Karpas-422 (cell line): ENCODE measurements at places on chromosomes 12 and 14. TPM values are rescaled to one million over a fixed set of nuclear protein-coding genes. Genes with fewer than 3 reads are reported as not detected.

The ARMH4 gene
- 0.07 and 0.75 TPM in 2 replicates for total RNA-seq

DNA sequence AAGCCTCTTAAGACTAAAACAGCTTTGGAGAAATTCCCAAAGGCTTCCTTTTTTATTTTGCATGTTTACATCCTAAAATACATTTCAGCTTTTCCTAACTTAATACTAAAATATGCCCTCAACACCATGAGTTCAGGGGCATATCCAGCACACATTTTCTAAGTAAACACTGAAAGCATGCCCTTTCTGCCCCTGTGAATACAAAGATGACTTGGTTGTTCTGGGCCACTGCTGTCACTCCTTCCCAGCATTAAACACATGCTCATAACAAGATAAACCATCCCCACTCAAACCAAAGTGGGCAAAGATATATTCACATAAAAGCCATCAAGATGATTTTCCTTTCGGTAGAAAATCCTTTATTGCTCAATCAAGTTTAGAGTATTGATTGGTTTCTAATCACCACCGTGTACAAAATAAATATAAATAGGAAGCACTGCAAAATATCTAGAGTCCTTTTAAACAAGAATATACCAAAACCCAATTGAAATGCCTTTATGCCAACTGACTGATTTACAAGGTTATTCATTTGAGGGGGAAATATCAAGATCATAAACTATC is 1.9 kb downstream of the CCNB1IP1 start:
- no peak for DNase-seq

The TESPA1 gene
- 35.1 and 41.1 TPM in 2 replicates for total RNA-seq

GRCh38 chr12:21638054-21638891 is 19.4 kb downstream of the LDHB start:
- DNase-seq: peak; percentile 41

The KIF5A gene
- 21.5 and 24.0 TPM in 2 replicates for total RNA-seq

The TMEM63C gene
- total RNA-seq: 5.0 and 8.4 TPM in 2 replicates

DNA sequence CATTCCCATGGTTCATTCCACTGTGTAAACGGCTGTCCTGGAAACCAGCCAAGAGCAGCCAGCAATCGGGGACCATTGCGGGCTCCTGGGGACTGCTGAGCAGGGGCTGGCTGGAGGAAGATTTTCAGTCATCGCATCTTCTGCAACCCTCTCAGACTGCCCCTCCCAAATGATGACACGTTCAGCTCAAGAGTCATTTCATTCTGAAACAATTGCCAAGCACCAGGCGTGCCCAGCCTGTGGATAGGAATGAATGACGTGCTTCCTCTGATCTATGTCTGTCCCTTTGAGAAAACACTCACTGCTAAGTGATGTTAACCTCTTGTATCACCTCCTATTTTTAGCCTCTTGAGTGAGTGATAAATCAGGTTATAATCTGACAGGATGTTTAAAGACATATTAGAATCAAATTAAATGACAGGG is 62.0 kb downstream of the NDUFA12 start:
- DNase-seq: peak; percentile 26

DNA sequence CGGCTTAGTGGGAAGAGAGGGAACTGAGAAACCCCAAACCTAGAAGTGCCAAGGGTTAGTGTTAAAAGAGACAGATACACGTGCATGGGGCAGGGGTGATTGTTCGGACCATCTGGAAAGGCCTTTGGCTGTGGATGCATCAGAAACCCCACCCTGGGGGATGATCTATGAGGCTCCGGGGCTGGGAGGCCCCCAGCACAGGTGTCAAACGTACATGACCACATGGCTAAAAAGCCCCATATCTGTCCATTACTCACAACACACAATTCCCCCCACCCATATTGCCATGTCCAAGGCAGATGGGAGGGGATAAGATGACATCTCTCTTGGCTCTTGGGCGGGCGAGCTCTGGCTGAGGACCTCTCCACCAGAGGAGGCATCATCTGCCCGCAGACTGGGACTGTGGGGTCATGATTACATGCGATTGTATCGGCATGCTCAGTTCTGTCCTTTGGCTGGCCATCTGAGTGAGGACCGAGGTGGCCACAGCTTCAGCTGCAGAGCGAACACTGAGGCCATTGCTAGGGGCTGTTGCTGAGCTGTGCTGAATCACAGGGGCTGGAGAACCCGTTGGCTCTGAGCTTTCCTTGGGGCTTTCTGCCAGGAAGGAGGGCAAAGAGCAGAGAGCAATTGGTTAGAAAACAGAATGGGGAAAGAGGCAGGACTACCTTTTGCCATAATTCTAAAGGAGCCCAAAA is 9.6 kb upstream of the NPFF start:
- DNase-seq: no peak

GRCh38 chr12:9843407-9843806 is 16.1 kb downstream of the KLRF1 start:
- no peak for DNase-seq

DNA sequence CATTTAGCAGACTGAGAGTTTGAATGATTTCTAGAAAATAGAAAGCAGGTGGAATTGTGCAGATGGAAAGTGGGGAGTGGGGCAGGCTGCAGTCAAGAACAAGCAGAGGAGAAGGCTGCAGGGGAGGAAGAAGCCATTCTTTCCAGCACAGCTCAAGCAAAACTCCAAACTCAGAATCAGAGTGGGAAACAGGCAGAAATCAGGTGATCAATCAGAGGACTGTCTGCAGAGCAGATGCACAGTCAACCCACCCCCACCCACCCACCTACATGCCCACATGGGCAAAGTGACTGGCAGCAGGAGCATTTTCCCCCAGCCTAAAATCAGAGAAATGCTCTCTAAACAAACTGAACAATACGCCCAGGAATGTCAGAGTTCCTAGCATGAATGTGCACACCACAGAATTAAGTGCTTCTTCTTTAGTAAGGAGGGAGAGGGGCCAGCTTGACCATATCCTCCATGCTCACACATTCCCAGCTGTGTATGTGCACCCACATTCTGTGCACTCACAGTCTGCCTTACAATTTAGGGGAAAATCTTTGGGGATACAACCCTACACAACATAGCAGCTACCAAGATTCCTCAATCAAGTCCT is 194.1 kb upstream of the PLEKHA5 start:
- DNase-seq: no peak

The EFS gene
- total RNA-seq: not detected in 2 replicates

DNA sequence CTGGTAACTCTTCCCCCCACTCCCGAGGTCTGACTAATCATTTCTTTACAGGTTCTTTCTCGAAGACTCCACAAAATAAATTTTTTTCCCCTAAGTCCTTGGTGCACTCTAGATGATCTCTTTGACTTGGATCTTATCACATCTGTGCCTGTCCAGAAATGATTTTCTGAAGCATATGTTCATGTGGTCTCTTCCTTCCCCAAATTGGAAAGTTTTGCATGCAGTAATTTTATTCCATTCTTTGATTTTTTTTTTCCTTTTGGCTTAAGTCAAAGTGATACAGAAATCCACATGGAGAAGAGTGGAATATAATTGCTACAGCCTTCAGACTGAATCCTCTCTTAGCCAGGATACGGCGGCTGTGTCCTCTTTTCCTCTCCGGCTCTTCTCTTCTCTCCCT is 213.3 kb downstream of the BMP4 start:
- DNase-seq: no peak

The LRTM2 gene
- not detected in 2 replicates for total RNA-seq

GRCh38 chr14:65403231-65403630 is 9.3 kb upstream of the FUT8 start:
- no peak for DNase-seq

DNA sequence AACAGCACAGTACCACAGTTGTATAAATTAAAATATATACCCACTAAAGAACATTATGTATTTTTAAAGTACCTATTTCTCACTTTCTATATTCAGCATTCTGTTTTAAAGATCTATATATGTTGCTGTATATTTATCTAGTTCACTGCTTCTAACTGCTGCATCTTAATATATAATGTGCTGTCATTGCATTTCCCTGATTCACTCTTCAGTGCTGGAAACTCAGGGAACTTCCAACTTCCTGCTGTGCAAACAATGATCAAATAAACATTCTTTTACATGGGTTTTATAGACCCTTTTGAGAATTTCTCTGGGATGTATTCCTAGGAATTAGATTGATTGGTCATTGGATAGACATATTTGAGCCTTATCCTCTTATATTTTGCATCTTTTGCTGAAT is 379.1 kb downstream of the APAF1 start:
- no peak for DNase-seq

DNA sequence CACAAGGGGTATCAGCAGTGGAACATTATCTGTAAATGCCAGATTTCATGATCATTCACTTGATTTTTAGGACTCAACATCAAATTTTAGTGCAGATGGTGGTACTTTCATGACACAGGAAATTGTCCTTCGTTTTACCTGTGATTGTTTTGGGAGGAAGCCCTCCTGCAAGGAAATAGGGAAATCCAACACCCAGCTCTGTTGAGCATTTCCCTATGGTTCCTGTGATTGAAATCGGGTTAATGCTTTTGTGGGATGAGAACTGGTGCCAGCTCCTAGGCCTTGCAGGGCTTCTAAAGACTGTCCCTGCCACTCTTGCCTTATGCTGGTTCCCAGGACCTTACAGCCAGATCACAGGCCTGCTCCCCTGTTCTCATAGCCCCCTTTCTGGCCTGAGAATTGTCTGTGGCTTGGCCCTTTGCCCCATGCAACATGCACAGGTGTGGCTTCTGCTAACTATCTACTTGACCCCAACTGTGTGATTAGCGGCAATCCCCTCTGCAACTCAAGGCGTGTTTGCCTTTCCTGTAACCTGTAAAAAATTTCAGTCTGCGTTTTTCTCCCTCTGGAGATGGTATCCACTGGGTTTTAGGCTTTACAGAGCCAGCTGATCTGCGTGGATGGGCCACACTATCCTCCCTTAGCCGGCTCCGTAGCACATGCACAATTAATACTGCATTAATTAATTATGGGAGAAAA is 112.5 kb downstream of the ETV6 start:
- no peak for DNase-seq

DNA sequence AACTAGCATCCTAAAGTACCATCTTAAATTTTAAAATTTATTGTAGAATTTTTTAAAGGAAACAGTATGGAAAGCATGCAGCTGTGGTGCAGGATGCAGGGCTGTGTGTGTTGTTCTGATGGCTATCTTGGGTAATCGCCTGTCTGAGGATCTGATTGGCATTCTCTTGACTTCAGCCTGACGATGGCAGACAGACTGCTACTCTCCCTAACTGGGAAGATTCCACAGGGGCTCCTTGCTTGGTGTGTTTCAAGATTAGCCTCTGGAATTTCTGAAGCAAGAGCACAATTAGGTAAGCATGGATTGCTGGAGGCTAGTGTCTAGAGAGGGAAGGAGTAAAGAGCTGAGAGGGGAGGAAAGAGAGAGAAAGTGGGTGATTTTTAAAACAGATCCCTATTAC is 696.8 kb upstream of the LRFN5 start:
- no peak for DNase-seq

DNA sequence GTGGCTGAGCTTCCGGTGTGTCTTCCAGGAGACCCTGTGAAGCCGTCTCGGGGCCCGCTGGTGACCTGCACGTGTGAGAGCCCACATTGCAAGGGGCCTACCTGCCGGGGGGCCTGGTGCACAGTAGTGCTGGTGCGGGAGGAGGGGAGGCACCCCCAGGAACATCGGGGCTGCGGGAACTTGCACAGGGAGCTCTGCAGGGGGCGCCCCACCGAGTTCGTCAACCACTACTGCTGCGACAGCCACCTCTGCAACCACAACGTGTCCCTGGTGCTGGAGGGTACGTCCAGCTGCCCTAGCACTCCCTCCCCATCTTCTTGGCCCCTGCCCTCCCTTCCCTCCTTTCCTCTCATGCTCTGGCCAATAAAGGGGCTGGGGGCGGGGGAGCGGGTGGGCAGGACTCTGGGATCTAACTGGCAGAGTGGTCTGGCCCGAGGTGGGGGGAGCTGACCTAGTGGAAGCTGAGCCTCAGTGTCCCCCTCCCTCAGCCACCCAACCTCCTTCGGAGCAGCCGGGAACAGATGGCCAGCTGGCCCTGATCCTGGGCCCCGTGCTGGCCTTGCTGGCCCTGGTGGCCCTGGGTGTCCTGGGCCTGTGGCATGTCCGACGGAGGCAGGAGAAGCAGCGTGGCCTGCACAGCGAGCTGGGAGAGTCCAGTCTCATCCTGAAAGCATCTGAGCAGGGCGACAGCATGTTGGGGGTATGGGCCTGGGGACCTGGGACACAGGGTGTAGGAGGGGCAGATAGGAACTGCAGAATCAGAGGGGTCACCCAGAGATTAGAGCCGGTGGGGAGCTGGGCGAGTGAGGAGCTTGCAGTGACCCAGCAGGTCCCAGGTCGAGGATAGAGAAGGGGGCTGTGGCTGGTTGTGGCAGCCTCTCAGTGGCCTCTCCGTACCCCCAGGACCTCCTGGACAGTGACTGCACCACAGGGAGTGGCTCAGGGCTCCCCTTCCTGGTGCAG is 6.0 kb downstream of the ACVRL1 start:
- DNase-seq: no peak

GRCh38 chr14:27184427-27184826 is 586.6 kb upstream of the NOVA1 start:
- DNase-seq: no peak

DNA sequence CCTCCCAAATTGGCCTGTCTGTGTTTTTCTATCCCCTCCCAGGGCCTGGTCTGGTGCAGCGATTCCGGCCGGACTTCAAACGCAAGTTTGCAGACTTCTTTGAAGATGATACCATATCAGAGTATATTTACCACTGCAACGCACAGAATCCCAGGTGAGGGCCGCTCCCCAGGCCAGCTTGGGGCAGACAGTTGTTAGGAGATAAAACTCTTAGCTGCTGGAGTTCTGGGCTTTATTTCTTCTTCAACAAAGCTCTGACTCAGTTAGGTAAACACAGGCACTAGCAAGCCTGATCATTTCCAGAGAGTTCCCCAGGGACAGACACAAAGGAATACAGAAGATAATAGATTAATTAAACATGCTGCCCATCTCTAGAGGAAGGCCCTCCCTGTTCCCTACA is 8.3 kb downstream of the ABHD4 start:
- no peak for DNase-seq

The NGB gene
- not detected in 2 replicates for total RNA-seq

GRCh38 chr14:77114609-77115008 is 16.6 kb downstream of the CIPC start:
- no peak for DNase-seq

The KLHL33 gene
- total RNA-seq: not detected in 2 replicates

The SRSF5 gene
- total RNA-seq: 292 and 379 TPM in 2 replicates

The HOXC11 gene
- not detected in 2 replicates for total RNA-seq

DNA sequence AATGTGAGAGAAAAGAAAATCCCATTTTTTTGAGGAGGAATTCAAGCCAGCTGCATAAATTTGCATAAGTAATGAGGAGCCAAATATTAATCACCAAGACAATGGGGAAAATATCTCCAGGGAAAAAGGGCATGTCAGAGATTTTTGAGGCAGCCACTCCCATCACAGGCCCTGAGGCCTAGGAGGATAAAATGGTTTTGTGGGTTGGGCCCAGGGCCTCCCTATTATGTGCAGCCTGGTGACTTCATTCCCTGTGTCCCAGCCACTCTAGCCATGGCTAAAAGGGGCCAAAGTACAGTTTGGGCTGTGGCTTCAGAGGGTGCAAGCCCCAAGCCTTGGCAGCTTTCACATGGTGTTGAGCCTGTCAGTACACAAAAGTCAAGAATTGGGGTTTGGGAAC is 1051.0 kb upstream of the FOXG1 start:
- no peak for DNase-seq

DNA sequence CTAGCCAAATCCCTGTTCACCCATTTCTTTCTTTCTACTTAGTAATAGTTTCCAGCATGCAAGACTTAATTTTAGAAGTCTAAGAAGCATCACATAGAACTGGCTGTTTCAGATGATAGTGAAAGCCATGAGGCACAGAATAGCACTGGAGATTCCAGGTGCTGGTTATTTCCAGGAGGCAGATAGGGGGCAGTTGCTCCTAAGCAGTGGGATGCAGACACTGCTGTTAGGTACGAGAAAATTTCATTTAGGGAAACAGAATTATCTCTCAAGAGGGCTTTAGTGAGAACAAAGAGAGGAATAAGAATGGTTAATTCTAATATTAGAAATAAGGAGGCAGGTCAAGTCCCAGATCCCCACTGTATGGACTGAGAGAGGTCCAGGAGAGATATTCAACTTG is 3.6 kb upstream of the MDGA2 start:
- no peak for DNase-seq
